Esophagus squamous epithelium (tissue), 5 donors: ENCODE measurements at places on chromosomes 2 and 18. TPM values are rescaled to one million over a fixed set of nuclear protein-coding genes. Genes with fewer than 3 reads are reported as not detected.

Gene SOCS6
- total RNA-seq, result 18.8 TPM

Gene IL1F10
- total RNA-seq, result not detected

DNA sequence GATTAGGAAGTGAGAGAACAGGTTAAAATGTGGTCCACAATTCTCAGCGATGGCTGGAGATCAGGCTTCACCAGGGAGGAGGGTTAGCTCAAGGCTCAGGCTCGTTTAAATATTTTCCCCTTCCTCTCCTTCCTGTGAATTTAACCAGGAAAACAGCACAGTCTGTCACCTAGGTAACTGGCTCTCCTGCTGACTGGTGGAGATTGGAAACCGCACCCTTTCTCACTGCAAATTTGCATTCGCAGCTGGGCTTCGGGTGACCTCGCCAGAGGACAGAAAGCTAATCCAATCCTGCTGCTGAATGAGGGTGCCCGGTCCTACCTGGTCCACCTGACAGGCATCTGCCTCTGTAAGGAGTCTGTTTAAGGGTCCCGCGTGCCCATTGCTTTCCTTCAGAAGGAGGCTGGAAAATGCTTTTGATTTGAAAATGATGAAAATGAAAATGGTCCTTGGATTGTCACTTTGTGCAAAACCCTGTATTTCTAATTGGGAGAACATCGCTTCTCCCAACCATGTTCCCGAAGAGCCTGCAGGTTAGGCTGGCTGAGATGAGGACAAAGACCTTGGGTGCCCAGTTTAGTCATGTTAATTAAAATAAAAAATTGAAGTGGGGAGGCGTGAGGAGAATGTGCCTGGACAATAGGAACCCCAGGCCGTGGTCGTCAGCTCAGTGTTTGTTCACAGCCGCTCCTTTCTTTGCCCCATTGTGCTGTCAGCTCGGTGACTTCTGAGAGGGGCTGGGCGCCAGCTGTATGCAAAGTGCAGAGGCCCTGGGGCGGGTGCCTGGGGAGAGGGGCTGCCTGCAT is 43.4 kb upstream of the MTCL1 start:
- DNase-seq, result no peak

- no peak for DNase-seq
Observed at GRCh38 chr18:57806978-57807285, 3.8 kb upstream of the ATP8B1 start.

Gene ABCB6
- total RNA-seq, result 22.1 TPM

Gene FAM136A
- total RNA-seq, result 51.1 TPM

DNA sequence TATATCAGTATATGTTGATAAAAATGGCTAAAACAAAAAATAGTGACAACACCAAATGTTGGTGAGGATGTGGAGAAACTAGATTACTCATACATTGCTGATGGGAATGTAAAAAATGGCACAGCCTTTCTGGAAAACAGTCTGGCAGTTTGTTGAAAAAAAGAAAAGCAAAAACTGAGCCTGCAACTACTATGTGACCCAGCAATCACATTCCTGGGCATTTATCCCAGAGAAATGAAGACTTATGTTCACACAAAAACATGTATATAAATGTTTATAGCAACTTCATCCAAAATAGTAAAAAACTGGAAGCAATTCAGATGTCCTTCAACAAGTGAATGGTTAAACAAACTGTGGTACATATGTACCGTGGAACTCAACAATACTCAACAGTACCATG is 7.5 kb upstream of the KDSR start:
- no peak for DNase-seq

DNA sequence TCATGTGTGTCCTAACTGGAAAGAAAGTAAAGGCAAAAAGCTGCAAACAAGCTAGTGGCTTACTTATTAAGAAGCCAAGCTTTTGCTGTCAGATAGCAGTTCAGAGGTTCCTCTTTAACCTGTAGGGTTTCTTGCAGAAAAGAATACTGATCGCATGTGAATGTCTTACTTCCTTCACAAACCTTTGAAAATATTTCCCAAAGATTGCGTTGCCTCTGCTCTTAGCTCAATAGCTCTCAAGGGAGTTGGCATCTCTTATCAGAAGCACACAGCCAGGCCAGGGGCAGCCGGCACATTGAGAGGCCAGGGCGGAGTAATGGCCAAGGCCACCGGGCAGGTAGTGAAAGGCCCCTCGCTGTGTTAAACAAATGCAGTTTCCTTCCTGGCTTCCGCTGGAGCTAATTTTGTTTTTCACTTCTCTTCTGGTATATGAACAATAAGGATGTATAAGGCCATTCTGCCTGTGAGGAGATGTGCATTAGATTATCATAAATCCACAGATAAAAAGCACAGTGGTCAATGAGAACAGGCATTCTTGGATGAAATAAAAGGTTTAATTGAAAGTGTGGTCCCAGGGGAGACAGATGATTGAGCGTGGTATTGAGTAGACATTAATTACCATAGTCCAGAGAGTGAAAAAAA is 542.4 kb upstream of the NRP2 start:
- no peak for DNase-seq

Gene REEP1
- 2.1 TPM for total RNA-seq

Gene IL1RL2
- total RNA-seq, result 4.9 TPM

Gene FTCDNL1
- total RNA-seq, result 3.6 TPM

Gene SCYGR4
- not detected for total RNA-seq

DNA sequence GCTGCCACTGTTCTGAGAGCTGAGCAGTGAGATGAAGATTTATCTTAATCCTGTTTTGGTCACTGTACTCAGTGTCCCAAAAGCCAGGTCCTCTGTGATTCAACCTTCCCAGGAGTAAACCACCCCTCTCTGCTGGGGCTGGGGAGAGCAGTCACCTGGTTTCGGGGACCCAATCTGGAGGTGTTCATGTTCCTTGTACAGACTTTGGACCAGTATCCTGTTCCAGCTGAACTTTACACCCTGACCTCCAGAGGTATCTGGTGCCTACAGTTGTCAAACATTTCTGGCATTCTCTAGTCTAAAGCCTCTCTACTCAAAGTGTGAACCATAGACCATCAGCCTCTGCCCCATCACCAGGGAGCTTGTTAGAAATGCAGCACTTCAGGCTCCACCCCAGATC is 22.1 kb downstream of the CERS6 start:
- DNase-seq, result no peak

DNA sequence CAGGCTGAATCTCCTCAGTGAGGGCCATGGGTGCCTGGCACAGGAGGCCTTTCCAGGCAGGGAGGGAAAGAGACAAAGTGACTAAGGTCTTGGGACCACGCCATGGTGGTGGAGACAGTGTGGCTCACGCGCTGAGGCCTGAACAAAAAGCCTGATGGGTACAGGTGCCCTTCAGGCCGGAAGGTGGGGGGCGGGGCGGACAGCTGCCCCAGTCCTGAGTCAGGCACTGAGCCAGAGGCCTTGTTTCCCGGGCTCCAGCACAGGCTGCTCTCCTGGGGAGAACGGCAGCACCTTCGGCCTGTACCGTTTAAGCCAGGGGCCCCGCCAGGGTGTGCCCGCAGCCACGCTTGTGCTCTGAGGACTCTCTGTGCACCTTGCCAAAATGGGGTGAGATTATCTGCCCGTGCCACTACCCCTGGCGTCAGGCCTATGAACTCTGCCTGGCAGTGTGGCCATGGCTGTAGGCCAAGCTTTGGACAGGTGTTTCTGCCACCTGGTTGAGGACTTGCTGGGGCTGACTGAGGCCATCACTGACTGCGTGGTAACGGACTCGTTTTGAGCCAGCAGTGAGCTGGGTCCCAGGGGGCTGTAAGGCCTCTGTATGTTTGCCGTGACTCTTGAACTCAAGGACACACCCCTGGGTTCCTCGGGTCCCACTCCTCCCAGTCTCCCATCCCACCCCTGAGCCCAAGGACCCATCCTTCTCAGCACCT is 31.7 kb upstream of the DNMT3A start:
- DNase-seq, result no peak

DNA sequence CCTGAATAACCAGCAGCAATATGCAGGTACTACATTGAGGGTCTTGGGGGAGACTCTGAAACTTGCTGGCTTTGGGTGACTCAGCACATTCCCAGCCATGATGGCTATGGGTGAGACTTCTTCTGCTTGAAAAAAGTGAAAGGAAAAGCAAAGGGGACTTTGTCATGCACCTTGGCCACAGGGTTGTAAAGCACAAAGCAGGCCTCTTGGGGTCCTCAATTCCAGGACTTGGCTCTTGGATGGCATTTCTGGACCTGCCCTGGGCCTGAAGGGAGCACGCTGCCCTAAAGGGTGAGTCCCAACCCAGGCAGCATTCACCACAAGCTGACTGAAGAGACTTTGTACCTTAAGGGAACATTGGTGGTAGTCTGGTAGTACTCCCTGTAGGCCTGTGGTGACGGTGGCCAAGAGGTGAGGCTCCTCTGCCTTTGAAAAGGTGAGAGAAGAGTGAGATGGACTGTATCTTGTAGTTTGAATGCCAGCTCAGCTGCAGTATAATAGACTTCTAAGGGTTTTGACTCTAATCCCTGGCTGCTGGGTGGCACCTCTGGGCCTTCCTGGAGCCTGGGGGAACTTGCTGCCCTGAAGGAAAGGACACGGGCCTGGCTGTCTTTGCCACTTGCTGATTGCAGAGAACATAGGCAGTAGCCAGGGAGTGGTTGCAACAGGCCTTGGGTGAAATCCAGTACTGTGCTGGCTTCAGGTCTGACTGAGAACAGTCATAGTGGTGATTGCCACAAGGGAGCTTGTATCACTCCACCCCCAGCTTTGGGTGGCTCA is 36.5 kb upstream of the CYTIP start:
- no peak for DNase-seq
